ENCODE measurements at places on chromosomes 11 and 22.

GRCh38 chr22:40030758-40031095 is 36.0 kb downstream of the FAM83F start:
- no peak for DNase-seq

GRCh38 chr11:34493926-34494595 is 19.5 kb downstream of the ELF5 start:
- no peak for DNase-seq

- no peak for DNase-seq
Measured at GRCh38 chr11:108857382-108857781, 192.5 kb downstream of the DDX10 start.

DNA sequence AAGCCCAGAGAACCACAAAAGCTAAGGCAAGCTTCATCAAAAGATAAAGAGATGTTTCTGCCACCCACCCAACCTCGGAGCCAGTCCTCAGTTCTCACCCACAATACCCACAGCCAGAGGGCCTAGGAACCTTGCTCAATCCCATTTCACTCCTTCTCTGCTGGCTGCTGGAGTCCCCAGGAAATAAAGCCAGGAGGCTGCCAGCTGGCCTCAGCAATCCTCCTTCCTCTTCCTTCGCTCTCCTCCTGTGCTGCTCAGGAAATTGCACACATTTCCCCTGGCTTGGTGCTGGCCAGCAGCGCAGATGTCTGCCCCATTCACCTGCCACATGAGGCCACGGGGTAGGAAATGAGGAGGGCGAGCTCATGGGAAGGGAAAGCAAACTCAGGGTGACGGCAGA is 91.8 kb upstream of the LDLRAD3 start:
- no peak for DNase-seq

Data from GOT3 (cell line).